ENCODE measurements at places on chromosomes 3 and 15.

DNA sequence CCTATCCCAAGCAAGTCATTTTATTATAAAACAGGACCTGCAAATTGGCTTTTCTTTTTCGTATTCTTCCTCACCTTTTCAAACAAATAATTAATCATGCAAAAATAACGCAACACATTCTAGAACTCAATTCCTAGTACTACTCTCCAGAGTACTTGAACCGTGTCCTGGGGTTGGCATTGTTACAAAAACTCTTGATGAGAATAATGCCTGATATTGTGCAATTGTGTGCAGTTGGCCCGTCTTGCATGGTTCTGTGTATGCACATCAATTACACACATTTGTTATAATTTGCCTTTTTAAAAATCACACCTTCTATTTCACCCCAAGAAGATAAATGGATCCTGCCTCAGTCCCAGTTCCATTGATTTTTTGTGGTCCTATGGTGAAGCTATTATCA is 205.4 kb downstream of the EPHB1 start:
- no peak for DNase-seq

GRCh38 chr3:190197346-190197763 is 76.7 kb upstream of the P3H2 start:
- DNase-seq = no peak

GRCh38 chr15:83960192-83960829 is 275.3 kb upstream of the GOLGA6L4 start:
- DNase-seq = no peak

- no peak for DNase-seq
These were observed 75.2 kb upstream of the ACAD9 start for GRCh38 chr3:128804017-128804810.

DNA sequence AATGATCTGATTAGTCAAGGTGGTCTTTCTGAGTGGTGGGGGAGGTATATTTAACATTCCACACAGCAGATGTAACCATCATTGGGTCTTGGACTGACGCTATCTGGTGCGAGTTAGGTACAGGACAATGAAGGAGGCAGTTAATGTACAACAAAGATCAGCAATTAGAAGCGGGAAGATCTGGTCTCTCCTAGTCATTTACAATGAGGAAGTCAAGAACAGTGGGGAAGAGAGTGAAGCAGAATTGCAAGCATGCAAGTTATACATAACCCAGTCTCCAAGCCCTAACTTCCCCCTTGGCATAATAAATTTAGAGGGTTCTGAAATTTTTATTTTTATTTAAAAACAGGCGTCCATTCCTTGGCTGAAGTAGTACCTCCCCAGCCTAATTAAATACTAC is 14.1 kb downstream of the GPD1L start:
- DNase-seq = no peak

DNA sequence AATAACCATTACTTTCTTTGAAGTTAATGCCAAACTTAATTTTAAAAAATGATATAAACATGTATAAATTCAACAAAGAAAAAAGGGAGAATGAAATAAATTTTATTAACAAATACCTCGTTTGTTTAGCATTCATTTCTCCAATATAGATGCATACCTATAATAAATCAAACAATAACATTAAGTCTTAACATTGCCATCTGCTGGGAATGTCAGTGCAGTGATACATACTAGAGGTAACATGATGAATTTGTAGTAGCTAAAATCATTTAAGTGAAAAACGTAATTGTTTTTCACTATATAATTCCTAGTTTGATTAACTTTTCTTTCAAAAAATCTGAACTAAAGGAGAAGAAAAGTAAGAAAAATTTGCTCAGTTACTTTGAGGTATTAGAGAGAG is 340.2 kb upstream of the CBLB start:
- peak; percentile 49 for DNase-seq

DNA sequence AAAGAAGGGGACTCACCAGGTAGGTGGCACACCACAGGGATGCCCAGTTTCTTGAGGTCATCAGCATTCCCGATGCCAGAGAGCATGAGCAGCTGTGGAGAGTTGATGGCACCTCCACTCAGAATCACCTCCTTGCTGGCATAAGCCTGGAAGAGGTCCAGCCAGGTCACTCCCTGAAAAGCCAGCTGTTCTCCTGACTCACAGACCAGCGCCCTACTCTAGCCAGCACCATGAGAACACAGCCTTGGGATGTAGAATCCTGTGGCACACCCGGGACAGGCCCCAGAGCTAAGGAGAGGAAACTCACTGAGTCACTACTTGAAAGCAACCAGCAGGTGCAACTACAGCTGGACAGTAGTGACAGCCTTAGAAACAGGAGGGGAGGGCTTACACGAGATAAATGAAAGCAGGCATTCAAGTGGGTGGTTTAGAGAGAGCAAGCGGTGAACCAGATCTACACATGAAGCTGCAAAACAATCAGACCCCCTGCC is 24.5 kb downstream of the CHDH start:
- DNase-seq = peak; percentile 16

- DNase-seq = no peak
These were observed 473.5 kb downstream of the RBMS3 start for GRCh38 chr3:29754346-29754745.

- DNase-seq = peak; percentile 93
These were observed at the start of gene RPN1 for GRCh38 chr3:128650096-128651050. RPN1 (minus strand) TSS chr3:128650818; CDS start chr3:128650800, 18 bp downstream.

DNA sequence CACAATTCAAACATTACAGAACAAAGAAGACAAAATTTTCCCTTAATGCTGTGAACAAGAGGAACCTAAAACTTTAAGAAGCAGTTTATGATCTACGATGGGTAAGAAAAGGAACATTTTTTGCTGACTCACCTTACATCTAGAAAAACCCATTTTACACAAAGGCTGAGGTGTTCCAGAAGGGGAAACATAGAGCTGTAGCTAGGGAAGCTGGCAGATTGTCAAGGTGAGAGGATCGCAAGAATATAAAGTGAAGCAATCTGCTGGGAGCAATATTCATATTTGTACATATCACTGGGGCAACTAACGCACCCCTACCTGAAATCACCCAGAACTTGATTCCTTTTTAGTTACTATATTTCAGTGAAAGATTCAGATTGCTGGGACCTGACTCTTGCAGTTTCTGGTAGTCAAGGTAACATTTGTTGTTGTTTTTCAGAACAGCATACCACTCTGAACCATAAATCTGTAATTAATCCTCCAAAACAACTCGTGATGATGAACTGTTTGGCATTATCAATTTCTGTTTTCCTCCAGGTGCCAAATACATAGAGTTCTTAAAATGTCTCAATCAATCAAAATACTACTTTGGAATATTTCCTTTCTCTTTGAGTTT is 184.1 kb upstream of the LRRC3B start:
- DNase-seq = no peak

DNA sequence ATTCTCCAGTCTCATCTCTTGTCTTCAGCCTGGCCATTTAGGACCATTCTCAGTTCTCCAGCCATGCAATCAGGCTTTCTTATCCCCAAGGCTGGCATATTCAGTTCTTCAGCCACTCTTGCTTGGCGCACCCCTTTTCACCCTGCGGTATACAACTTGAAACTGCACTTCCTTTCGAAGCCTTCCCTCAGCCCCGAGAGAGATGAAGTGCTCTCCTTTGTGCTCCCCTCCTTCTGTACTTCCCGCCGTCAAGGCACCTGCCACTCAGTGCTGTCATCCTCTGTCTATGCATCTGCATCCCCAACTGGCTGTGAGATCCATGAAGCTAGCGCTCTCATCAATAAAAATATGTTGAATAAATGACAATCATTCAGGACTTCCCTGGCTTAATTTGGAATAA is 45.7 kb downstream of the MORC1 start:
- DNase-seq = no peak

GRCh38 chr15:100663915-100664281 is 61.5 kb downstream of the ASB7 start:
- DNase-seq = no peak

DNA sequence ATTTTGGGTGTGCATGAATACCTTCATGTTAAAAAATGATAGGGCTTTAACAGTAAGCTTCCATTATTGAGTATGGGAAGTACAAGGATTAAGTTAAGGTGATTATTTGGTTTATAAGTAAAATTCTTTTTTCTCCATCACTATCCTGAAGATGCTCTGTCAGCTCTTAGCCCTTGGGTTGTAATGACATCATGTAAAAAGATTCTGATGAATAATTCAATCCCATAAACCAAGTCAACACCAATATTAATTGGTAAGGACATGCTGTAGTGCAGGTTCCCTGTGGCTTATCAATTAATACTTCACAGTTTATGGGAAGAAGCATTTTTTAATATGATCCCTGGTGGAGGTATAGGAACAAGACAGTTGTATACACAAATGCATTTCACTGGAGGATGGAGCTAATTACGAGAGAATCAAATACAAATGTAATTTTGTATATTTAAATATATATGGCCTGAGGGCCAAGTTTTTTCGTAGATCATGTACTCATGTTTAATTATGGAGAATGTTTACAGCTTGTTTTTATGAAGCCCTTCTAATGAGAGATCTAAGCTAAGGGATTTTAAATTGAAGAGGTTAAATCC is 87.6 kb downstream of the SLC49A4 start:
- no peak for DNase-seq

GRCh38 chr15:89677381-89677780 is 1.8 kb downstream of the PLIN1 start:
- no peak for DNase-seq

DNA sequence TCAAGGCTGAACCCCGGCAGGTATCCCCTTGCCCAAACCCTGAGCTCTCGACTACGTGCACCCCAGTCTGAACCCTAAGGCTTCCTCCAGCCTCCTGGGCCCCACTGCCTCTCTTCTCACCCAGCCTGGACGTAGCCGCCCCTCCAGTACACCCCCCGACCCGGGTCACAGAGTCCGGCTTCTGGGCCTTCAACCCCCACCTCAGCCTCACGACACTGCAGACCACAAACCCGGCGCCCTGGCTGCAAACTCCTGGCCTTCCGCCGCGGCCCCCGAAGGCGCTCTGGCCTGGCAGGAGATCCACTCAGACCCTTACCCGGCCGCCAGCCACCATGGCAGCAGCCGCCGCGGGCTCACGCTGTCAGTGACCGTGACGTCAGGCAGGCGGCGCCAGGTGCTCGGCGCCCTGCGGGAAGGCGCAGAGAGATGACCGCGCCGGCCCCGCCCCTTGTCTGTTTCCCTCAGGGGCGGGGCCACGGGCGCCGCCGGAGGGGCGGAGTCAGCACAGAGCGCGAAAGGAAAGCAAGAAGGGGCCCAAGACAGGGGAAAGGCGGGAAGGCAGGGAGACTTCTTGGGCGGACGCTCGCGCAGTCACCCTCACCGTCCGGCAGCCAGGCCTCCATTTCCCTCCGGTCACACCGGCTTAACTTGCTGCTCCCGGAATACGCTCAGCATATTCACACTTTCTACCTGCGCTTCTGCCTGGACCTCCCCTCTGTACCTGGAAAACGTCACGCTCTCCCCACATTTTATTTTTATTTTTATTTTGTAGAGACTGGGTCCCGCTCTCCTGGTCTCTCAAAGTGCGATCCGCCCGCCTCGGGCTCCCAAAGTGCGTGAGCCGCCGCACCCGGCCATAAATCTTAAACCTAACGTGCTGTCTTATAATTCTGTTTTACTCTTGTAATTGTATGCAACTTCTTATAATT is at the start of gene RMDN3:
Gene RMDN3, minus strand, starts transcription at position 372 of the 929 bp plus-strand sequence. CDS start 471 bp downstream, outside the sequence.
- peak; percentile 90 for DNase-seq

GRCh38 chr15:96108405-96108804 is 222.1 kb upstream of the NR2F2 start:
- no peak for DNase-seq

DNA sequence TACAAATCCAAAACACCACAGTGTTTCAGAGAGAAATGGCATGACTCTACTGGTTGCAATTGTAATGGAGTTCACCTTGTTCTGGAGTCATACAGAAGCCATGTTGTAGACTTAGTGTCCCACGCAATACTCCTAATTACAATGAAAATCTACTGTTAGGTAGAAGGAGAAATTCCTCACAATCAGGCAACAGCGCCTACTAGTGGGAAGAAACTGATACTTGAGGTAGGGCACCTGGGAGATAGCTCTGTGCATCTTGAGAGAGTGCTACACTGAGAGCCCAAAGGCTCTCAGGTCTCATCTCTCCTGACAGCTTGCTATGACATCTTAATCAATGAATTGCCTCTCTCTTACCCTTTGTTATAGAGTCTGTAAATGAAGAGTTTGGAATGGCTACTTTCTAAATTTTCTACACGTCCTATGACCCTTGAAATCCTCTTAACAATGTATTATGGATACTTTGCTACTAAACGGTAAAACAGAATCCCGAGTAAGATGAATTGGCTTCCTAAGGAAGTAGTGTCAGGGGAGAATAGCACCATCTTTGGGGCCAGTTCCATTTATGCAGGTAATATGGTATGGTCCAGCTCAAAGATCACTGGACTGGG is 422.7 kb upstream of the TPRG1 start:
- DNase-seq = peak; percentile 15

DNA sequence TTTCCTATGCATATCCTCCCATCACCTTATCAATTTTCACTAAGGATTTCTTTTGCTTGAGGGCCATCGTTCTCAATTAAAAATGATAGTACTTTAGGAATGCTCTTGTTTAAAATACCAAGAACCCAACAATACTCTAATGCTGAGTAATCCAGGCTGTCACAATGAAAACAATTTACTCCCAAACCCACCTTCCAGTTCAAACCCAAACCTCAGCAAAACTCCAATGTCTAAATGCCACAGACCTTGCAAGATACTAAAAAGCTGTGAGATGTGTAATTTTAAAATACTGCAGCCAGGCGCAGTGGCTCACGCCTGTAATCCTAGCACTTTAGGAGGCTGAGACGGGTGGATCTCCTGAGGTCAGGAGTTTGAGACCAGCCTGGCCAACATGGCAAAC is 889.8 kb downstream of the ROBO1 start:
- peak; percentile 75 for DNase-seq

DNA sequence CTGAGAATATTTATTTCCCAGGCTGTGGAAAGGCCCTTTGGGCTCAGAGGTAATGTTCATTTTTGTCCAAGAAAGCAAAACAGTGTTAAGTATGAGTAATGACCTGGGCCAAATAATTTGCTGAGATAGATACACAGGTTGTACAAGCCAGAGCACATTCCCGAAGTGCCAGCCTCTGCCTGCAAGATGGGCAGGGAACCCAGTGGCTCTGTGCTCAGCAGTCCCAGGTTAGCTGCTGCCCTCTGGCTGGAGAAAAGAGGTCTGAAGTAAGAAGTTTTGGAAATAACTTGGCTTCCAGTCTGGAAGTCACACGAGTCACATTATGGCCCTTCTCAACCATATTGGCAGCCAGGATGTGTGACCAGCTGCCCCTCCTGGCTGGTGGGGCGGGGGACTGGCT is 20.2 kb downstream of the MYZAP start:
- peak; percentile 24 for DNase-seq

DNA sequence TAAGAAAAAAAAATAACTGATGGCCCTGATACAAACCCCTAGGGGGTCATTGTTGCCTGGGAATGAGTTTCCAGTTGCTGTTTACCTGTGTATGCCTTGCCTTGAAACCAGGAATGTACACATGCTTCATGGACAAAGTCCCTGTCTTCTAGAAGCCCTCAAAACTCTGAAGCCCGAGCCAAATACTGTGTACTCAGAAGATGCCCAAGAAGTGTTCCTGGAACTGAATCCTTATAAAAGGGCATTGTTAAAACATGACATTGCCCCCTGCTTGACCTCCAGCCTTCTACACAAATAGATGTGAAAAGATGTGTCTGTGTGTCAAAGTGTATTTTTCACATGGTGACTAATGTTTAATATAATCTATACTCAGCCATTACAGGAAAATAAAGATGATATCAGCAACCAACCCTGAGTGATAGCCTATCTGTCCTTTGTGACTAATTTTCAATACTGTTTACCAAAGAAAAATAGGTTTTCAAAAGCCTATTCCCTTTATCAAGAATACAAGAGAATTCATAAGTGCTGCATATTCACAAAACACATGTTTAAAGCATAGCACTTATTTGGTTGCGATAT is 325.9 kb downstream of the MECOM start:
- no peak for DNase-seq

Measured in HCEC 1CT (cell line).